ENCODE measurements at places on chromosomes 3 and 15.

GRCh38 chr15:91526424-91526823, 327.1 kb upstream of the SLCO3A1 start:
- no peak for DNase-seq

GRCh38 chr3:192445770-192446644, 281.3 kb downstream of the FGF12 start:
- no peak for DNase-seq

DNA sequence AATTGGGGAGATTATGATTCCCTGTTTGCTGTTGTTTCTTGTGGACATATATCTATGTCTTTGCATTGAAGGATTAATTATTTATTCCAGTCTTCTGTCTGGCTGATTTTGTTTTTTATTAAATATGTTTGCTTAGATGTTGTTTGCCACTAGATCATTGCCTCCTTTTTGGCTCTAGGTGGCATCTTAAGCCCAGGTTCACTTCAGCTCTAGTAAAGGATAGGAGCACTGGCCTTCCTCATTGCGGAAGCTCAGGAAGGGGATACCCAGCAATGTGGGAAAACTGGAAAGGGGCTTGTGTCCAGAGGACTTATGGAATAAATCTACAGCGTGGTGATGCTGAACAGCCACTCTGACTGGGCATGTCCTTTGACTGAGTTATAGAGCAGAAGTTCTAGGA, 821.6 kb downstream of the PDCD6IP start:
- no peak for DNase-seq

DNA sequence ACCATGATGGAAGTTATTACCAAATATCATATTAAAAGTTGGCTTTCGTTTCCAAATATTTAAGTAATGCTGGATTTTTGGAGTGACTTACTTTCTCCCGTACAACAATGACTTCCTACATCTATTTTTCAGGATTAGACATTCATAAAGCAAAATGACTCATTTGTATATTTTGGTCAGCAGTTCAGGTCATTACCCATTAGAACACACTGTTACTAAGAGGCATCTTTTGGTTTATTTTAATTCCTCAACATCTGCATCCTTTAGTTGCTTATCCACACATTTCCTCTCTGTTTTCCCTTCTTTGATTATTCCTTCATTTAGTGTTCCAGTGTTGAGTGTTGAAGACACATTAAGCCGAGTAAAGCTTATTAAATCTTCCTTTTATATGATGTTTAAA, 348.2 kb downstream of the NAALADL2 start:
- no peak for DNase-seq

- DNase-seq, result peak; percentile 57
Observed at GRCh38 chr15:51621936-51622603, 501 bp downstream of the DMXL2 start.

DNA sequence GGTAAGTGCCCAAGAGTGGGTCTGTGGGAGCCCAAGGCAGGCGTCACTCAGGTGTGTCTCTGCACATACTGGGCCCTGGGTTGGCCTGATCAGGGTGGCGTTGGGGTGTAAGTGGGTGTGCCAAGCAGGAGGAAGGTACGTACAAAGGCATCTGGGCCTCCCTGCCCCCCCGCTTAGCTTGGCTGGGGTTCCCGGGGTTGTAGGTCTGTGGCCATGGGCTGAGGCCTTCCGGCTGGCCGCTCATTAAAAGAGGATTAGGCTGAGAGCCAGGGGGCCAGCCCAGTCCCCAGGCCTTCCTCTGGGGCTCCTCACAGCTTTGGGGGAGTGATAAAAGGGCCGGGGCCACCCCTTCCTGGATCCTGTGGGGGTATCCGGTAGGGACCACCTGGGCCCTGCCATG, 13.3 kb downstream of the SEMA3F start:
- DNase-seq, result no peak
